ENCODE measurements at places on chromosomes 2 and 18.

GRCh38 chr2:219475697-219476651, 22.7 kb upstream of the GMPPA start:
- DNase-seq: peak; percentile 77

DNA sequence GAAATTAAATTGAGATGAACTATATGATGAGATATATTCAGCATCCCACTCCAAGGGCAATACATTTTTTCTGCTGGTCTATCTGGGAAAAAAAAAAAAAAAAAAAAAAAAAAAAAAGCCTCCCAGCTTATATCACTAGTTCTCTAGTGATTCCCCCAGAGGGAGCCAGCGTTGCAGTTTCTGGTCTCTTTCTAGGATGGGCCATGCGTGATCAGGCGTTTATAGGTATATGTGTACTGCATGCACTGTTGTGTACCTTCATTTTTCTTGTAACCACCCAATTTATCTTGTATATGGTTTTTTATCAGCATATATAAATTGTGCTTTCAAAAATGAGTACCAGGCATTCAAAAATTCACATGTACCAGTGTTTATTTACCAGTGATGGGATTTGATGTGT, 35.1 kb downstream of the DCDC2C start:
- DNase-seq: no peak

DNA sequence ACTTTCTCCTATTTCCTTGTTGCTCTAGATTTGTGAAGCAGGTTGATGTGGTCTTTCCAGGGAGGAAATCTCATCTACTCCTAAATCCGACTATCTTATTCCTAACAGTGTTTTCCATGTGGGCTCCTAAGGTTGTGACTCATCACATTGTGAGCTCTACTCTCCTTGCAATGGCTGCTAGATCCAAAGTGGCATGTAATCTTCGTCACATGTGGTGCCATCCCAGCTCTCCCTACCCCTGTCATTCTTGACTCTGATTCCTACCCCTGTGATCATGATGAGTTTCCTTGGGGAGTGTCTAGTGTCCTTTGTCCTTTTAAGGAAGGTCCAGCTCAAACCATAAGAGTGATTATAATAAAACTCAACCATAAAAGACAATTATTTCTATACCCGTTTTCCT, 47.3 kb upstream of the GULP1 start:
- no peak for DNase-seq

GRCh38 chr2:236939271-236939670, 146.4 kb upstream of the COPS8 start:
- DNase-seq: no peak

Measured in right hindlimb (tissue), 1 donor.